ENCODE measurements at places on chromosomes 13 and 19. TPM values are rescaled to one million over a fixed set of nuclear protein-coding genes. Genes with fewer than 3 reads are reported as not detected.

The ADAMTSL5 gene
- total RNA-seq = 55.7 TPM

The ZNF473 gene
- total RNA-seq = 11.8 TPM

The GARIN5A gene
- total RNA-seq = 1.2 TPM

The ACER1 gene
- not detected for total RNA-seq

The COG6 gene
- total RNA-seq = 79.7 TPM

The CYP4F11 gene
- total RNA-seq = not detected

The TTC9B gene
- total RNA-seq = not detected

The CGB1 gene
- total RNA-seq = not detected

The IL11 gene
- total RNA-seq = 5.1 TPM

The ANGPTL8 gene
- not detected for total RNA-seq

The ZNF562 gene
- total RNA-seq = 11.4 TPM

The CLDN10 gene
- total RNA-seq = not detected

The CYP2A6 gene
- not detected for total RNA-seq

The C19orf67 gene
- 1.2 TPM for total RNA-seq

The MRPS12 gene
- 21.6 TPM for total RNA-seq

The ZNF540 gene
- total RNA-seq = 1.6 TPM

The CASP14 gene
- not detected for total RNA-seq

The PEAK3 gene
- total RNA-seq = not detected

The SIGLEC6 gene
- total RNA-seq = not detected

The CBY2 gene
- not detected for total RNA-seq

The NECTIN2 gene
- total RNA-seq = 97.9 TPM

The FFAR3 gene
- total RNA-seq = not detected

The IZUMO1 gene
- 0.39 TPM for total RNA-seq

The ZNF90 gene
- 3.5 TPM for total RNA-seq

The MEIOSIN gene
- total RNA-seq = not detected

The NAT14 gene
- total RNA-seq = 10.6 TPM

The TUBA3C gene
- total RNA-seq = not detected

The WDR62 gene
- 17.5 TPM for total RNA-seq

The THSD8 gene
- total RNA-seq = not detected

The KLK2 gene
- total RNA-seq = not detected

The SLC15A1 gene
- not detected for total RNA-seq

The SLC7A10 gene
- not detected for total RNA-seq

The RPL13A gene
- total RNA-seq = 3,501 TPM

The FLT1 gene
- 0.11 TPM for total RNA-seq

The ZNF99 gene
- total RNA-seq = 0.39 TPM

The IL27RA gene
- total RNA-seq = 0.65 TPM

The RPL21 gene
- total RNA-seq = 707 TPM

The POU4F1 gene
- total RNA-seq = 0.11 TPM

The CD22 gene
- total RNA-seq = 1.6 TPM

The RASIP1 gene
- 2.7 TPM for total RNA-seq

The HIF3A gene
- 22.1 TPM for total RNA-seq

The FBXL3 gene
- 111 TPM for total RNA-seq

The UHRF1 gene
- total RNA-seq = 25.9 TPM

The TDRD3 gene
- 23.7 TPM for total RNA-seq

The ACP7 gene
- 0.22 TPM for total RNA-seq

The HRC gene
- total RNA-seq = 0.11 TPM

The FUT1 gene
- total RNA-seq = 1.5 TPM

The ATXN8OS gene
- not detected for total RNA-seq

The POP4 gene
- total RNA-seq = 62.1 TPM

The ZNF100 gene
- 2.7 TPM for total RNA-seq

The MAMSTR gene
- 2.4 TPM for total RNA-seq

The F2RL3 gene
- total RNA-seq = not detected

The ERFL gene
- 0.11 TPM for total RNA-seq
